Stimulated activated CD4-positive, alpha-beta T cell treated with anti-CD3 and anti-CD28 coated beads, Interleukin-12 subunit alpha, Interleukin-12 subunit beta, amount 100 ng/mL, for 48 hours (primary cell): ENCODE measurements at places on chromosomes 7 and 10.

DNA sequence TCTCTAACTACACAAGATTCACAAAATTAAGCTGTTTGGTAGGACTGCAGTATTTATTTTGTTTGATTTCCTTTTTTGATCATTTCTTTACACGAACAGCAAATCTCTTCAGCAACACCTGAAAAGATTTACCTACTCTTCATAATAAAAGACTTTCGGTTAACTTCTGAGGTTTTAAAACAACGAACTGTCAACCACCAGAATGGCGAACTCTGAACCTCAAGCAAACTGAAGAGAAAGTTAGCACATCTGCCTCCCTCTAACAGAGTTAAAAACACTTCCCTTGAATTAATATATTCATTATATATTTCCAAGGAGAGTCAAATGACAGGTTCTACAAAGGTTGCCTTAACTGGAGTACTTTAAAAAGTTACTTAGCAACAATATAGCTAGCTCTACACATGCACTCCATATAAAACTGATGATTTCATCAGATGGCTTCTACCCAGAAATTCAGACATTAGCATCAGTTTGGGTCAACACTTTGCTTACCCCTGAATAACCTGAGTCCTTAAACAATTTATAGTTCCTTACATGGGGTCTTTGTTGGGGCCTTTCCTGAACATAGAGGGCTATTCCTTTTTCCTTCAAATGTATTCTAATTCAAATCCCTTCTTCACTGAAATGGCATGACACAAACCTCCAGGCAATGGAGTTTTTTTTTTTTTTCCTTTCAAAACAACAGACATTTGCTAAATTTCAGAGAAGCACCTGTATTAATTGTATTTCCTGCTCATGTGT is 118.3 kb downstream of the SEM1 start:
- DNase-seq = no peak

GRCh38 chr7:88985295-88985694 is 189.8 kb upstream of the TEX47 start:
- no peak for DNase-seq

GRCh38 chr7:39099146-39099545 is 121.4 kb downstream of the POU6F2 start:
- no peak for DNase-seq

- DNase-seq = no peak
These were observed 31.6 kb downstream of the PPIF start for GRCh38 chr10:79378647-79379511.

DNA sequence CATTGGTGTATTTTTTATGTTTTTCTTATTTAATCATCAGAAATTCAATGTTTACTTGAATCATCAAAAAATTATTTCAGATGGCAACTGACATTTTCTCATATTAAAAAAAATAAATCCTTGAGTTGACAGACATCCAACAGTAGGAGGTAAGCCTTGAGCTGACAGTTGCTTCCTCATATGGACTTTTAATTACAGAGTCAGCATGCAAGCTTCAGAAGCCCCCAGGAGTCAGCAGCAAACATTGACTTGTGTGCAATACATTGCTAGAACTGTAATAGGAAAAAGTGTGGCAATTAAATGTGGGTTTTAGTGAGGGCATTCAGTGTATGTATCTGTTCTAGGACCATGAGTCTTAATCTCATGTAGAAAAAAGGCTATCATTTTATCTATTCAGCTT is 62.4 kb upstream of the TAS2R16 start:
- no peak for DNase-seq
